Thymus (tissue), 14 donors: ENCODE measurements at places on chromosomes 6 and 20.

DNA sequence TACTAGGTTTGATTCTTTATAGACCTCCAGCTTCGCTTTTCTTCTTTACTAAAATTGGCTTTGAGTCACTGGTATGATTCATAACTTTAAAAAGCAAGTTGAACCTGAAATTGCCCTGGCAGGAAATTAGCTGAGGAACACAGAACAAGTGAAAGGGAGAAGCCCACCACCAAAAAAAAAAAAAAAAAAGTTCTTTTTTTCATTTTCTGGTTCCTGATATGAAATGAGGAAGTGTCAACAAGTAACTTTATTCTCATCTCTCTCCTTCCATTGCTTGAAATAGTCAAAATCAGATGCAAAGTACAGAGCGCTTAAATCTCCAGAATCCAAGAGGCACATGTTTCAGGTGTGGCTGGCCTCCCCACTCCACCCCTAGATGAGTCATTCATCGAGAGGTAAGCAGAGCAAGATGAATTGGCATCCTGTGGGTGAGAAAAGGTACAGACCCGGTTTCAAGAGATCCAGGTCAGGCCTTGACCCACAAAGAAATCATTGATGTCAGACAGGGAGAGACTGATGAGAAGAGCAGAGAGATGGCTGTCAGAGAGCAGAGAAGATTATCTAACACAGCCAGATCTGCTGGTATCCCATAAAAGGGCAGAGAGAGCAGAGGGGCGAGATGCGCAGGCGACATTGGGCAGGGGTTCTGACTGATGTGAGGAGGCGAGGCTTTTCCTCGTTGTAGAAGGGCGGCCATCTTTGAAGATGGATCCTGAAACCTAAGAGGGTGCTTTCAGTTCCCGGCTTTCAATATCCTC, 54.8 kb upstream of the MBOAT1 start:
- DNase-seq: no peak

DNA sequence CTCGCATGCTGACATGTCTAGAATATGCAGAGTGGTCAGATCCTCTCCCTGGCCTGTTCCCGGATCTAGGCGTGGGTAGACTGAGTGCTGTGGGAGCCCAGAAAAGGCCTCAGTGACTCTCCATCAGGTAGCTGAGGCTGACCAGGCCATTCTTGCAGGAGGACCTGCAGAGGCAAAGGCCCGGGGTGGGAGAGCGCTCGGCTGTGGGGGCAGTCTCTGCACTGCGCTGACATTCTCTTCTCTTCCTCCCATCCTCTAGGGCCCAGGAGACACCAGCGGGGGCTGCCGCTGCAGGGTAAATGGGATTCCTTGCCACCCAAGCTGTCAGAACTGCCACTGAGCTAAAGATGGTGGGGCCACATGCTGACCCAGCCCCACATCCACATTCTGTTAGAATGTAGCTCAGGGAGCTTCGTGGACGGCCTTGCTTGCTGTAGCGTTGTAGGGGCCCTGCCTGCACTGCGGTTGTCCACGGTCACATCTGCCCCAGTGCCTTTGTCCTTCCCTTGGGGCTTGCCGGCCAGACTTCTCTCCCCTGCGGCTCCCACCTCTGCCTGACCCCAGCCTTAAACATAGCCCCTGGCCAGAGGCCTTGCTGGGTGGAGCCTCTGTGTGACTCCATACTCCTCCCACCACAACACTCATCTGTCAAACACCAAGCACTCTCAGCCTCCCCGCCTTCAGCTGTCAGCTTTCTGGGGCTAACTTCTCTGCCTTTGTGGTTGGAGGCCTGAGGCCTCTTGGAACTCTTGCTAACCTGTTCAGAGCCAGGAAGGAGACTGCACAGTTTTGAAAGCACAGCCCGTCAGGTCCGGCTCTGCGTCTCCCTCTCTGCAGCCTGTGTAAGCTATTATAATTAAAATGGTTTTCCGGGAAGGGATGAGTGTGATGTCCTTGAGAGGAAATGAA, 22.2 kb downstream of the RBCK1 start:
- DNase-seq: no peak

DNA sequence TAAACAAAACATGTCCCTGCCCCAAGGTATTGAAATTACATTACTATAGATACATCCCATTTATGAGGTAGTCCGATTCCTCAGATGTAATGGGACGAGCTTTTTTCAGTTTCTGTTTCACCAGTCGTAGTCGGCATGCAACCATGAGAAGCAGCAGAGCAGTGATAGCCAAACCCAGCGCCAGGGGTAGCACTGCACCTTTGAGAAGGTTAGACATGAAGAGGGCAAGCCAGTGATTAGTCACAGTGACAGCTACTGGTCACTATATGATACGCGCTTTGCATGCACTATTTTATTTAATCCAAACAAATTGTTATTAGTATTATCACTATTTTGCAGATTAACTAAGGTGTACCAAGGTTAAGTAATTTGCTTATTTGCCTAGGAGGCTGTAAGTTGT, 43.7 kb downstream of the LRP11 start:
- no peak for DNase-seq

DNA sequence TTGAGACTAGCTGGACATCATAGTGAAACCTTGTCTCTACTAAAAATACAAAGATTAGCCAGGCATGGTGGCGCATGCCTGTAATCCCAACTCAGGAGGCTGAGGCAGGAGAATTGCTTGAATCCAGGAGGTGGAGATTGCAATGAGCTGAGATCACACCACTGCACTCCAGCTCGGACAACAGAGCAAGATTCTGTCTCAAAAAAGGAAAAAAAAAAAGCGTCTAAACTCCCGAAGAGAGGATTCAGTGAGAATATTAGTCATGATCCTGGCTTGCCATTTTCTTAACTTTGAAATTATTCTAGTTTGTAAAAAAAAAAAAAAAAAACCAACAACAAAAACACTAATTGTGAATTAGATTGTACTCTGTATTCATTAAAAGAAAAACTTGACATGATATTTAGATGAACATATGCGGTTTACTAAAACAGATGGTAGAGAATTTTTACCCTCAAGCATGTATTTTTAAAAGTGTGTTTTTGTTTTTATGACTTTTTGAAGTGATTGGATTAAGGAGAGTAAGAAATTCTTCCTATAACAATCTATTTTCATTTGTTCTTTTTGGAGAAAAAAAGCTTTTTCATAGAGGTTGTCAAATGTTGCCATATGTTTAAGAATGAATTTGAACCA, 80.7 kb downstream of the UST start:
- no peak for DNase-seq

DNA sequence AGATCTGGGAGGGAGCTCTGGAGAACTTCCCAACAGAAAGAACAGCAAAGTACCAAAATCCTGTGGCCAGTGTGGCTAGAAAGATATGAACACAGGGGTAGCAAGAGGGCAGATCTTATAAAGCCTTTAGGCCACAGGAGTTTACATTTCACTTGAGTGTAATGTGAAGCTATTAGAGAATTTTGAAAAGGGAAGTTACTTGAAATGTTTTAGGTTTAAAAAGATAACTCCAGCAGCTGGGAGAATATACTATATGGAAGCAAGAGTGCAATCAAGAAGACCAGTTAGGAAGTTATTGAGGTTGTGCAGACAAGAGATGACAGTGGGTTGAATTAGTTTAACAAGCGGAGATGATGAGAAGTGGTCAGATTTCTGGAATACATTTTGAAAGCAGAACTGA, 7.9 kb downstream of the SUPT3H start:
- no peak for DNase-seq

- DNase-seq: no peak
Measured at GRCh38 chr6:113184291-113184690, 672.9 kb upstream of the MARCKS start.

DNA sequence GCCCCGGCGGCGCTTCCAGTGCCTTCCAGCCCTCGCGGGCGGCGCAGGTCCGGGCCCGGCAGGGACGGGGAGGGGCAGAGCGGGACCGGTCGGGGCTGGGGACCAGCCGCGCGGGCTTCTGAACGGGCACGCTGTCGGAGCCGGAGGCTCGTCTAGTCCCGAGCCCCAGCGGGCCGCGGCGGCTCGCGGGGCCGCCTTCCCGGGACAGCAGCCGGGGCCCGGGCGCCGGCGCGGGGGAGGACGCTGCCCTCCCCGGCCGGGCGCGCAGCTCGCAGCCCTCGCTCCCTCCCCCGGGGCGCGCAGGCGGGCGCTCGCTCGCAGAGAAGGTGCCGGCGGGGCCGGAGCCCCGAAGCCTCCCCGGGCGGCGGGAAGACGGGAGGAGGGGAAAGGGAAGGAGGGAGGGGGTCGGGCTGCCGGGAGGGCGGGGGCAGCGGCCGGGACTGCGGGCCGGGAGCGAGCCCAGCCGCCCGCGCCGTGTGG, 696 bp upstream of the SIRPA start:
- no peak for DNase-seq

DNA sequence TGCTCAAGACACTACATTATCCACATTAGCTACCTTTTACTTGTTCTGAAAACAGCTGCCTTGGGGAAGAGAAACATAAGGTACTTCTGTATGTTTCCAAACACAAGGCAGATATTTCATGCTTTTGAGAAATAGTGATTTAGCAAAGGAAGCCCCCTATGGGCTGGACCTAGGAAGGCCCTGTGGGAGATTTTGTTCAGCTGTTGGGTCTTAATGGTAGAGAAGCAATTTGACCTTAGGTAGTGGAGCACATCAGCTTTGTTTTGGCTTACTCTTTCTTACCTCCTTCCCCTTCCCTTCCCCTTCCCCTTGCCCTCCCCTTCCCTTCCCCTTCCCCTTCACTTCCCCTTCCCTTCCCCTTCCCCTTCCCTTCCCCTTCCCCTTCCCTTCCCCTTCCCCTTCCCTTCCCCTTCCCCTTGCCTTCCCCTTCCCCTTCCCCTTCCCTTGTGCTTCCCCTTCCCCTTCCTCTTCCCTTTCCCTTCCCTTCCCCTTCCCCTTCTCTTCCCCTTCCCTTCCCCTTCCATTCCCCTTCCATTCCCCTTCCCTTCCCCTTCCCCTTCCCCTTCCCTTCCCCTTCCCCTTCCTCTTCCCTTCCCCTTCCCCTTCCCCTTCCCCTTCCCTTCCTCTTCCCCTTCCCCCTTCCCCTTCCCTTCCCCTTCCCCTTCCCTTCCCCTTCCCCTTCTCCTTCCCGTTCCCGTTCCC, 84.6 kb downstream of the ANKS1A start:
- DNase-seq: no peak

DNA sequence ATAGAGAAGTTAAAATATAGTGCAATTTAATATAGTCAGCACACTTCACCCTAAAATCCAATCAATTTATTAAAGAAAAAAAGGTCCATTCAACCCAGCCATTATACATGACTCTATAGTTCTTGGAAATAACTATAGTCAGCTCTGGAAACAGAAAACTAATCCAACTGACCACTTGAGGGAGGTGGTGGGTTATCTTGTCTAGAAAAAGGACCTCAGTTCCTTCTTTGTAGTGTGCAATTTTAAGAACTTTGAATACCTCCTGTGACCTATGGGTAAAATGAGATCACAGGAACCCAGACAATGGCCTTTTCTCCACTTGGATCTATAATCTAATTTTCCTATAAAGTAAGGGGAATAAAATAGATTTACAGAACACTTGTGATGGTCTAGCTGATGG, 163.6 kb upstream of the CENPW start:
- no peak for DNase-seq

GRCh38 chr6:43895656-43896328, 125.8 kb downstream of the VEGFA start:
- no peak for DNase-seq

DNA sequence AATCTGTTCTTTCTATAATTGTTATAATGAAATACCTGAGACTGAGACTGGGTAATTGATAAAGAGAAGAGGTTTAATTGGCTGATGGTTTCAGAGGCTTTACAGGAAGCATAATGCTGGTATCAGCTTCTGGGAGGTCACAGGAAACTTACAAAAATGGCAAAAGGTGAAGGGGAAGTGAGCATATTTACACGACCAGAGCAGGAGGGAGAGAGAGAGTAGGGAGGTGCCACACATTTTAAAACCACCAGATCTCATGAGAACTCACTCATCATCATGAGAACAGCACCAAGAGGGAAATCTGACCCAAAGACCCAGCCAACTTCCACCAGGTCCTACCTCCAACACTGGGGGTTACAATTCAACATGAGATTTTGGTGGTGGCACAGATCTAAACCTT, 2.6 kb upstream of the SIRPB1 start:
- DNase-seq: no peak
